Caki2 (cell line): ENCODE measurements at places on chromosomes 5 and 9. TPM values are rescaled to one million over a fixed set of nuclear protein-coding genes. Genes with fewer than 3 reads are reported as not detected.

Gene PLAC8L1
- not detected in 2 replicates for total RNA-seq

Gene TLE1
- total RNA-seq: 40.6 and 67.8 TPM in 2 replicates

Gene ARRDC3
- total RNA-seq: 40.5 and 45.9 TPM in 2 replicates

Gene RANBP3L
- total RNA-seq: not detected in 2 replicates

Gene CAMLG
- total RNA-seq: 19.8 and 21.7 TPM in 2 replicates

Gene CNTNAP3B
- total RNA-seq: 10.6 and 12.6 TPM in 2 replicates

Gene ADAMTS13
- total RNA-seq: 3.0 and 3.7 TPM in 2 replicates

Gene ELAVL2
- 0.35 and 0.74 TPM in 2 replicates for total RNA-seq

Gene SLC9A3
- 0.43 and 1.8 TPM in 2 replicates for total RNA-seq

Gene EFNA5
- total RNA-seq: 9.8 and 12.0 TPM in 2 replicates

Gene SGCD
- not detected in 2 replicates for total RNA-seq

Gene BARHL1
- not detected in 2 replicates for total RNA-seq

Gene ANKRD55
- 4.7 TPM in 1 of 2 replicates, not detected in the other for total RNA-seq

Gene ROPN1L
- 3.2 and 3.6 TPM in 2 replicates for total RNA-seq

Gene C9orf50
- total RNA-seq: not detected in 2 replicates

Gene DEPDC1B
- 38.3 and 65.3 TPM in 2 replicates for total RNA-seq

Gene MYOZ3
- not detected in 2 replicates for total RNA-seq

Gene SPINK13
- total RNA-seq: 0.14 and 1.3 TPM in 2 replicates

Gene PLEKHG4B
- total RNA-seq: not detected in 2 replicates

Gene NMUR2
- total RNA-seq: 6.4 TPM in 1 of 2 replicates, not detected in the other

Gene CMYA5
- total RNA-seq: 0.03 TPM in 1 of 2 replicates, not detected in the other

Gene ABCA2
- 19.0 and 23.5 TPM in 2 replicates for total RNA-seq

Gene PCDHA9
- not detected in 2 replicates for total RNA-seq

Gene PCDHB15
- total RNA-seq: not detected in 2 replicates

Gene TAS2R1
- total RNA-seq: not detected in 2 replicates

Gene TSLP
- not detected in 2 replicates for total RNA-seq
